ENCODE measurements at places on chromosomes 12 and 14.

- no peak for DNase-seq
Measured at GRCh38 chr12:120835304-120835612, 68.9 kb downstream of the SPPL3 start.

DNA sequence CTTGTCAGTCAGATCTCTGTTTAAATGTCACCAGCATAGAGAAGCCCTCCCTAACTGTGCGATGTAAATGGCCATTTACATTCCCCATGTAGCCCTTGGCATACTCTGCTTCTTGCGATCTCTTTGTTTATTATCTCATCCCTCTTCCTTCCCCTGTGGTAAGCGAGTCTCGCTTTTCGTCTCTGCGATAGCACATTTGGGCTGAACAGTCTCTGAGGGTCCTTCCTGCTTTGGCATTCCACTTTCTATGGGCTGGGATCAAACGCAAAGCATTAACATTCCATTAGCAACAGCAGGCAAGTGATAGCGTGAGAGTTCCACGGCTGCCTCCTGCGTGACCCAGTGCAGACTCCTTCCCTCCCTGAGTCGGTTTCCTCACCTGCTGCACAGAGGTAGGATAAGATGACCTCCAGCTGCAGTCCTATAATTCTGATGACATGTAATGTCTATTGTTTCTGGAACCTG lies 61.4 kb upstream of the TUNAR start:
- DNase-seq: no peak

DNA sequence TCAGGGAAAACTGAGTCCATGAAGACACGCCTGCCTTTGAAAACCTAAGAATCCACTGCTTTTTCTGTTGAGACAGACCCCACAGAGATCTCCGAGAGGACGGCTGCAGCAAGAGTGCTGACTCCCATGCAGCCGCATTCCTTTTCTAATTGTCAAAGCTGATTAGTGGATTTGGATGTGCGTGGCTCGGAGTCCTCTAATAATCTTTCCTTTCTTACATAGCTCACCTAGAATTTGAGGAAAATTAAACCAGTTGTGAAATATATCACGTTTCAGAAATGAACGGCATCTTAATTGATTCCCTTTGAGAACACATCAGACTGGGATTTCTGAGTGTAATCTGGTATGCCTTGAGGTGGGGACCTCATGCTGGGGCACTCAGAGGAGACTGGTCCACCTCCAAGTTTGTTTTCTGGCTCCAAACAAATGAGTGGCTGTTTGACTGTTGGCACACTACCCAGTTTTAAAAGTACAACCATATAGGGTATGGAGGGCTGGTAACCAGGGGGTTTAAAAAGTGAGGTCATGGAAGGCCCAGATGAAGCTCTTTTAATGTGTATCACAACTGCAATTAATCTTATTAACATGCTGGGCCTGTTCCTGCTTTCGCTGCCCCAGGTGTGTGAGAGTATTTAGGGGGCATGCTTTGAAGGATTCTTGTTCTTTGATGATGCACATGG lies 63.3 kb downstream of the RASSF3 start:
- DNase-seq: peak; percentile 81

DNA sequence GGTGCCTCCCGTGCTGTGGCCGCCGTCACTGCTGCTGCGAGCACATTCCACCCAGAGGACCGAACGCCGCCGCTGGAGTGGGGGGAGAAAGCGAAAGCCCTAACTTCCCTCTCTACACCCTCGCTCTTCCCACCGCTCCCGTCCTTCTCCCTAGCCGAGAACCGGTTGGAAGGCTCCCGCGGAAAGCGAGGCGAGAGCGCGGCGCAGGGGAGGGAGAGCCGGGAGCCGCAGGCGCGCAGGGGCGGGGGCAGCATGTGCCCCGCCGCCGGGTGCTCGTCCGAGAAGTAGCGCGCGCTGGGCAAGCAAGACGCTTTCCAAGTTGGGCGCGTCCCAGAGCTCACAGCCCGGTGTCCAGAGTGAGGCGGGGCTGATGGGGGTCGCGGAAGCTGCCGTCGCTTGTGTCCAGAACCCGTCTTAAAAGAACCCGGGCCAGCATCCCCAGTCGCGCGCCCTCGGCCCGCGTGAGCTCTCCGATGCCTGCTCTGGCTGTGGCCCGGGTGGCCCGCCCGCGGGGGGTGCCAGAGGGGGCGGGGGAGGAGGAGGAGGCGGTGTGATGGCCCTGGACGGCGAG lies at the start of gene TRHDE:
TRHDE (plus strand) TSS at position 280 of the 571 bp plus-strand sequence; CDS start at position 554, 274 bp downstream.
- no peak for DNase-seq

DNA sequence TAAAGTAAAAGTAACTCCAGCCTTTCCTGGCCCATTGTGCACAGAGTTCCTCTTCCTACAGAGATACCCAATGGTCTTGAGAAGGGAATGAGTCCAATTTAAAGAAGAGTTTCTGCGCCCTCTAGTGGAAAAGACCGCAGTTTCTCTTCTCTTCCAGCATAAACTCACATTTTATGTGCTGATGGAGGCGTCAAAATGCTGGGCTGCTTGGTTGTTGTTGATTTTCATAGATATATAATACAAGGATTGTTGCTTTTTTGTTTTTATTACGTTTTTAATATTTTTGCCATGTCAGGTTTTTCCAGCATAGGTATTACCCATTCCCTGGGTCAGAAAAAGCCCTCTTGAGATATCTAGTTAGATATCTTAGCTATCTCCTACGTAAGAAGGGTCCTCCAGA lies 356.9 kb upstream of the STXBP6 start:
- no peak for DNase-seq

DNA sequence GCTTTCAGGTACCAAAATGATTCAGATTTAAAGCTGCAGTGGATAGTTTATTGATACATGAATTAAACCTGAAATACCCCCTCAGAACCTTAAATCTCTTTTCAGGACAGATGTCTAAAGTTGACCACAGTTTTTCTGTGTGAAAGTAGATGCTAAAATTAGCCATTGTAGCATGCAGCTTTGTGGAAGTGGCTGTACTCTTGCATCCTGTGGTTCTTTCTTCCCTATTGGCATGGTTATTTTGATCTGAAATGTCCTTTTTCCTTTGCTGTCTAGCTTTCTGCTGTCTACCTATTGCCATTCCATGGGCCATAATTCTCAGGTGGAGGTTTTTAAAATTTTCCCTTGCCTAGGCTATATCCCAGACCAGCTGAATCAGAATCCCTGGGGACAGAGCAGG lies 455.6 kb downstream of the ZFP36L1 start:
- no peak for DNase-seq

GRCh38 chr12:104182144-104182543 lies 33.4 kb upstream of the TXNRD1 start:
- no peak for DNase-seq

DNA sequence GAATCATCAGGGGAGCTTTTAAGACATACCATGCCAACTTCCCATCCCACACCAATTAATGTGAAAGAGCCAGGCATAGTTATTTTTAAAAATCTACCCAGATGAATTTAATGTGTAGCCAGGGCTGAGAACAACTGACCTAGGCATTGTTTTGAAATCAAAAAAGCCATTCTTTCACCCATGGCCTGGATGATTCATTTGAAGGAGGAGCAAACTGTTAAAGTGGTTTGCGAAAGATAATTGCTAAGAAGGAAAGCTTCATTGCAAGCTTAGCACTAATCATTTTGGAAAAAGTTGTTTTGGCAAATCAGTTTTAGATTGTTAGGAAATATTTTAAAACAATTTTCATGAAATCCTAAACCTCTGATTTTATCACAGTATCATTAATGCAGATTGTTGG lies 2.1 kb upstream of the GTSF1 start:
- DNase-seq: no peak

- DNase-seq: no peak
Measured at GRCh38 chr12:49792976-49793580, 35.1 kb downstream of the NCKAP5L start.

GRCh38 chr12:107329569-107330324 lies 236.4 kb upstream of the CRY1 start:
- DNase-seq: no peak

DNA sequence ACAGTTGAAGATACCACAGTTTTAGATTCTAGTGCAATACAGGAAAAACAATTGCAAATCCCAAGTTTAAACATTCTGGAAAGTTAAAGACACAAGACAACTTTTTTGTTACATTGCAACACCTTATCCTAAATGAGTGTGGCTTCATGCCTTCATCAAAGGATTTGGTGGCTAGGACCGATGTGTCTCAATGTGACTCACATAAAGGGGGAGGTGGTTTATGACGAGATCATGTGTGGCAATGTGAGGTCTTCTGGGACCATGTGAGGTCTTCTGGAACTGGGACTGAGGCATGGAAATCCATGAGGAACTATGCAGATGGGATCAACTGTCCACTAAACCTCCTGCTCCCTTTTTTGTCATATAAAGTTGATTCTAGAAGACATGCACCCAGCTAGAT lies 166.2 kb downstream of the PAX9 start:
- DNase-seq: no peak

DNA sequence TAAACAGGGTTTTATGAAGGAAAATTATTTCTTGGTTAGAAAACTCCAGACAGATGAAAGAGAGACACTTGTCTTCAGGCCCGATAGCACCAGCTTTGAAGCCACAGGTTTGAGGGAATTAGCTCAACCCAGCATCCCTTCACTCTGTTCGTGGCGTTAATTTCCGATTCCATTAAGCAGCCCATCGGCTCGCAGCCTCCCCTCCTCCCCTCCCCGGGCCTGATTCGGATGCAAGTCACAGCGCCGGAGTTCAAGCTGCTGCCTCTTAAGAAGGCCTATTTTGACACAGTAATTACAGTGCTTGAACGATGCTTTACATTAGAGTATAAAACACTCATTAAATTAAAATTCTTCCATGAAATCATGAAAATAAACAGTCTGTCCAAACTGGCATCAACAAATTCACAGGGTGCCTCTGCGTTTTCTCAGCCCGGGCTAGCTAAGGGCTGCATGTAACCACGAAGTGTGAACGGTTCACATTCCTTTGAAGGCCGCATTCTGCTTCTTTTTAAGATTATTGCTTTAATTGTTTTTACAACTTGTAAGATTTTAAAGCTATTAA lies 145.8 kb downstream of the DICER1 start:
- DNase-seq: no peak

DNA sequence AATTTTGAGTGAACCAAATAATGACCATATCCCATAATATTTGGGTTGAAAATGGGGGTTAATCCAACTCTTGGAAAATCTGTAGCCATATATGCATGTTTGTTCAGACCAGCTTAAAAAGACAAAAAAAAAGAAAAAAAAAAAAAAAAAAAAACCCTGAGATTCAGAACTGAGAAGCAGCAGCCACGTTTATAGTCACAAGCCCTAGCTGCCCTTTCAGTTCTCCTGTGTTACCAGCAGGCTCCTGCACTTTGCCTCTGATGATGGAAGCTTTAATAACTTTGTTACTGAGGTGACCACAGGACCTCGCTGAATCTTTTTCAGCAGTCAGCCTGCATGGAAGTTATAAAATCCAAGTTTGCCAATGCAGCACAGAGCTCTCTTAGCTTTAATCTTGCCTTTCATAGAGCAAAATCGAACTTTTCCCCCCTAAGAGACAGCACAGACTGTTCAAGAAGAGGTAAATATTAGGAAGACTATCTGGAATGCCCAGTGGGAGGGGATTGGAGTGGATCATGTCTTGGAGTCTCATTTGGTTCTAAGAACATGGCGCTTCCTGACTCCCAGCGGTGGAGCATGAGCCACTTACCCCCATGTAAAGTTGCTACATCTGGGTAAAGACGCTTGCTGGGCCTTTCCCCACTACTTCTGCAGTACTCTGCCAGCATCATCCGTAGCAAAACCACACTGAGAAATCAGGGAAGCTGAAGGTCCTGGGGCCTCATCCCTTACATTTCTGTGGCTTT lies 20.6 kb downstream of the GNG2 start:
- no peak for DNase-seq

- no peak for DNase-seq
Measured at GRCh38 chr12:19382111-19382526, 57.2 kb upstream of the AEBP2 start.

DNA sequence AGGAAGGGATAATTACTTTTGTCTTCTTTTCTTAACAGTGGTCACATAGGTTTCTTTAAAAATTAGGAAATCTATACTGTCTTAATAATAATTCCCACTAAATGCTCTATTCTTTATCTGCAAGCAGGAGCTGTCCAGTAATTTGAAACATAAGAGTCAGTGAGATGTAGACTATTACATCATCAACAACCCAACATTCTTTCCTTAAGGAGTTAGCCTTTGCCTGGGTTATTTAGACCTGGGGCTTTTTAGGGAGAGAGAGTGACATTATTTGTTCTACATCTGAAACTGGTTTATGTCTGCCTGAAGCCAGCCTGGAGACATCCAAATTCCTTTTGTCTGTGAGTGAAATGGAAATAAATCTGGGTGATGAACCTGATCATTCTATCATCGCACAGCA lies 294.4 kb downstream of the TMTC2 start:
- no peak for DNase-seq

DNA sequence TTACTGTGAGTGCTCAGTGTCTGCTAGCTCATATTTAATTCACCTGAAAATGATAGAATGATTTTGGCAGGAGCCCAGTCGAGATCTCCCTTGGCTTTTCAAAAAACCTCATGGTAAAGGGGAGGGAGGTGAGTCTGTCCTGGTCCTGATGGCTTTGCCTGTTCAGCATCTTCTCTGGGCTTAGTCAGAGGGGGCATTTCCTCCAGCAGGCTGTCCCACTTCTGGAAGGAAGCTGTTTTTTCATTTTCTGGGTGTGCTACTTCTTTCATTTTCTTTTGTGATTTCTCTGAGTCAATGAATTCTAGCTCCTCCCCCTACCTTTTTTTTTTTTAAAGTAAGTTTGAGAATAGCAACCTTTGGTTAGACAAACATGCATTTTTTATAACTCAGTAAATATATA lies 58.8 kb downstream of the TMX1 start:
- DNase-seq: no peak

GRCh38 chr12:123050331-123050831 lies 69.9 kb downstream of the ARL6IP4 start:
- no peak for DNase-seq

DNA sequence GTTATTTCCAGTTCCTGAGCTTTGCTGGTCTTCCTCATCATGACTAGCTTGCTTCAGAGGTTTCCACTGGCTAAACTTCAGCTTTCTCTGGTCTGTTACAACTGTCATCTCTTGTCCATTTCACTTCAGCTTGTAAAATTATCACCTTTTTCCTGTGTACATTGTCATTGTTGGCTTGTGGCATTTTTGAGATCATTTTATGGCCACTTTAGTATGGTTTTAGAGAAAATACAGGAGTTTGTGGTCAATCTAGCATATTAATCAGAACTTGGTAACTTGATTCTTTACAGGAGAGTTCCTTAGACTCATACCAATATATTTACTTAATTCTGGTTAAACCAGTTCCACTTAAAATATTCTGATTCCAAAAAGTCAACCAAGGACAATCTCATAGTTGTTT lies 235.9 kb upstream of the KITLG start:
- DNase-seq: no peak

DNA sequence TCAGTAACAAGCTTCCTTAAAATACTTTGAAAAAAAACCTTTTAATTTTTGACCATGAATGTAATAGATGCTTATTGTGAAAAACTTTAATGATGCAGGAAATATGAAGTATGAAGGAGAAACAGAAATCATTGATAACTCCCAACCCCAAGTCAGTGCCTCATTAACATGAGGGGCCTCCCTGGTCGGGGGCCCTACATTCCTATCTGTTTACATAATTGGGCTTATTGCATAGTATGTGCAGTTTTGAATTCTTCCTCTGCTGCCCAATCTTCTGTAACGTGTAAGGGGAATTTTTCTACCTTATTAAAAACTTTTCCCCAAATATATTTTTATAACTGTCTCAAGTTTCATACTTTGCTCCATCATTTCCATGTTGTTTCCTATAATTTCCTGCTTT lies 63.0 kb downstream of the SLC25A47 start:
- DNase-seq: no peak

All from NCI-H2081 treated with DMSO at 0.1 percent for 48 hours (cell line).